ENCODE measurements at places on chromosomes 16 and 17.

DNA sequence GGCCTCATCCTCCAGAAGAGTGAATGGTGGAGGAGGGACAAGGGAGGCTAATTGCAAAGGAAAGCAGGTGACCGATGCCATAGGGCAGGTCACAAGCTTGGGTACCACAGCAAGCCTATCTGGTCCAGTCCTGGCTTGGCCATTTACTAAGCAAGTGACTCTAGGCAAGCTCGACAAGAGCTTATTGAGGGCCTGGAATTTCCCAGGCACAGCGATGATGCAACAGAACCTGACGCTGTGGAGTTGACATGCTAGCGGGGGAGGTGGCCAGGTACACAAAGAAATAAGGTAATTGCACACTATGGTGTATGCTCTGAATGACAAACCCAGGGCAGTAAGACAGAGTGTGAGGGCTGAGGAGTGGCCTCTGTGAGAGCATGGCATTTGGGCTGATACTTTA lies 98.5 kb downstream of the PGS1 start:
- DNase-seq, result no peak

GRCh38 chr17:74116087-74116717 lies 87.3 kb upstream of the RPL38 start:
- DNase-seq, result no peak

DNA sequence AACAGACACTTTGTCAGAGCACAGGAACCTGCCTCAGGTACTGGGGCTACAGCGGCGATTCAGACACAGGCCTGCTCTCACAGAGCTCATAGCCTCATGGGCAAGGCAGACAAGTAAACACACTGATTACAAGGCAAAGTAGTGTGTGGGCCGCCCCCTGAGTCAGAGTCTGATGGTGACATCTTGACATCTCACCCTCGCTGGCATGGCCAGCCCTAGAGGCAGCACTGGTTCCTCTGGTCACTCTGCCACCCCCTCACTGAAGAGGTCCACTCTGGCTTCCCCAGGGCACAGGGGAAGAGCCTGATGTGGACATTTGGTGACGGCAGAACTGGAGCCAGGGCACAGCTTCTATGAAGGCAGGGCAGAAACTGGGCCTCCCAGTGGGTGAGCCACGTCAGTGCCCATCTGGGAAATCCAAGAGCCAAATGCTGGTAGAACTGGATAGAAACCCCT lies 32.9 kb upstream of the TOB1 start:
- DNase-seq, result no peak

GRCh38 chr16:55569025-55569424 lies 2.5 kb downstream of the CAPNS2 start:
- DNase-seq, result no peak

GRCh38 chr17:45708707-45709290 lies 75.3 kb upstream of the CRHR1 start:
- no peak for DNase-seq

DNA sequence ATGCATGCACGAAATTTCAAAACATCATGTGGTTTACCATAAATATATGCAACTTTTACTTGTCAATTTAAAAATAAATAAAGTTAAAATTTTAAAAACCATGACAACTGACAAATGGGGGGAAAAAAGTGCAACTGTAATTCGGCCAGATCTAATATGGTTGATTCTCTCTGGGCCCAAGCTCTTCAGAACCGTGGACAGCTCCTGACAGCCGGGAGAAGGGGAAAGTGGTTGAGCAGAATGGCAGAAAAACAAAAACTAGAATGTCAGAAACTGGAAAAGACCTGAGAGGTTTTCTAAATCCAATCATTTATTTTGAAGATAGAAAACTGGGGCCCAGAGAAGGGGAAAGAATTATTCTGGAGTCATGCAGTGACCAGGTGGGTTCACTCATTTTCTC lies 126.6 kb downstream of the TMEM132E start:
- no peak for DNase-seq

GRCh38 chr16:49833796-49834530 lies 21.9 kb downstream of the ZNF423 start:
- no peak for DNase-seq

- DNase-seq, result no peak
These were observed 56.5 kb upstream of the CLEC18A start for GRCh38 chr16:69894676-69895075.

DNA sequence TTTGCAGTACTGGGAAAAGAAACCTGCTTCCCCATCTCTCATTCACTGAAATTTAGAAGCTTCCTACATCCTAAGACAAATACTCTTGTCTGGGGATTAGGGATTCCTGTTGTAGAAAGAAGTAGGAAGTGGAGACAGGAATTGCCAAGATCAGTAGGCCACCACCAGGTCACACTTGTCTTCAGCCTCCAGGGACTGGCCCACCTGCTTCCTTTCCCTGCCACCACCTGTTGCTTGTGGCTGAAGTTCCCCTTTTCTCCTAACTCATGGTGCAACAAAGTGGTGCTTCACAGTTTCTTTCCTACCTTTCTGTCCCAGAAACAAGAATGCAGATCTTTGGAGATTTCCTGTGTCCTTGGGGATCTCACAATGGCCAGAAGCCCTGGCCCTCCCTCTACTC lies 82.4 kb downstream of the WNT3 start:
- DNase-seq, result no peak

DNA sequence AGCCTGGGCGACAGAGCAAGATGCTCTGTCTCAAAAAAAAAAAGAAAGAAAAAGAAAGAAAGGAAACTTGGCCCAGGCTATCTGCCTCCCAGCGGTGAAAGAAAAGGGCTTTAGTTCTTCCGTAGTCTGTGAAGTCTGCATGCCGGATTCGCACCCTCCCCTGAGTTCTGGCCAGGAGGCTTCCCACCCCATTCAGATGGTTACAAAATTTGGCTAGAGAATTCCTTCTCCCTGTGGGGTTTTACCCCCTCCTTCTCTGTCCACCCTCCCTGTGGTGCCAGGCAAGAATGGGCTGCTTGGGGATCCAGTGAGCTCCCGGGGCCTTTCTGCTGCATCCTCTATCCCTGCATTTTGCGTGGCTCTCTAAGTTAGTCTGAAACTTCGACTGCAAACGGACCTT lies 37.8 kb downstream of the PAFAH1B1 start:
- no peak for DNase-seq

DNA sequence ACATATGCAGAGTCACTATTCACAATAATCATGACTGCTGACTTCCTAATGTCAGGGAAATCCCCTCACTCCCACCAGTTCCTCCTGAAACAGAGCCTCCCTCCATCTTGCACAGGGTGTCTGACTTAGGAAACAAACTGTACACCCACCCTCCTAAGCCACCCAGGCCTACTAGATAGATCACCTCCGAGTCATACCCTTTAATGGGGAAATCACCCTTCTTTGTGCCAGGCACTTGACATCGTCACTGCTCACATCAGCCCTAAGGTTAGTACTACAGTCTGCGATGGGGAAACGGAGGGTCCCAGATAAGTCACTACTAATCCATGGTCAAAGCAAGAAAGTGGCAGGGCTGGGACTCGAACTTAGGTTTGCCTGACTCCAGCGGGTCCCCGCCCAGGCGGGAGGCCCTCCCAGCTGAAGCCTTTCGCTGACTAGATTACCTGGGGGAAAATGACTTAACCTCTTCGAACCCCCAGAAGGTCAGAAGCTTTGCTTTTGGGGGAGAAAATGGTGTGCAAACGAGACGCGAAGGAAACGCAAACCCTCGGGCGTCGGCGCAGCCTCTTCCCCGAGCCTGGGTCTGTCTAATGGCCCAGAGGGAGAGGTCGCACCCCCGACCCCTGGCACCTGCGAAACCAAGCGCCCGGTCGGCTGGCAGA lies 3.4 kb upstream of the MLLT6 start:
- DNase-seq, result peak; percentile 53

GRCh38 chr17:1001640-1002411 lies 4.9 kb downstream of the TIMM22 start:
- DNase-seq, result no peak

GRCh38 chr17:80426671-80427326 lies 11.8 kb downstream of the ENDOV start:
- peak; percentile 72 for DNase-seq

DNA sequence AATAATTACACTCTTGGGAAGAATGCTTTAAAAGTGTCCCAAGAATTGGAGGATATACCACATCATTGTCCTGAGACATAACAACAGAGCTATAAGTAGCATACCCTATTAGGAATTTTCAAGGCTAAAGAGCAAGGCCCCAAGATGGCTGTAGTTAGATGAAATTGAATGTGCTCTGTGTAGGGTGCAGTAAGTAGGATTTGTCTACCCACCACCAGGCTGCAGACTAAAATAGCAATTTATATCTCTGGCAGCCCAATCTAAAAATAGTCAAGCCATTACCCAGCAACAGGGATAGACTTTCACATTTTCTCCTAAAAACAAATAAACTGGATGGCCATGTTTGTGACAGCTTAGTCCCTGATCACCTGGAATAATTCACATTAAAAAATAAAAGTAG lies 5.6 kb downstream of the MMD start:
- DNase-seq, result no peak
